NCI-H146 (cell line): ENCODE measurements at places on chromosomes 7 and 10.

DNA sequence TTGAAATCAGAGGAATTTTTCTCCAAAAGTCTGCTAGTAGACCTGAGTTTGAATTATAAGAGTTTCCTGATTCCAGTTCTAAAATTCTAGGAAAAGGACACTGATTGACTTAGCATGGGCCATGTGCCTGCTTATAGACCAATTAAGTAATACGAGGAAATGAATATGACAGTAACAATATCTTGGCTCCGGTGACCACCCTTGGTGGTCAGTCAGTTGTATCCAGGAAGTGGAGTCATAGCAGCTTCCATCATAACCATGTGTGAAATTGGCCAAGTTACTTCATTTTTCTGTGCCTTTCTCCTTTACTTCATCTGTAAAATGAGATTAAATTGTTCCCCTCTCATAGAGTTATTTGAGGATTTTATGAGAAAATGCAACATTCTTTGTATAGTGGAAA lies 66.9 kb downstream of the MTPAP start:
- DNase-seq = no peak

DNA sequence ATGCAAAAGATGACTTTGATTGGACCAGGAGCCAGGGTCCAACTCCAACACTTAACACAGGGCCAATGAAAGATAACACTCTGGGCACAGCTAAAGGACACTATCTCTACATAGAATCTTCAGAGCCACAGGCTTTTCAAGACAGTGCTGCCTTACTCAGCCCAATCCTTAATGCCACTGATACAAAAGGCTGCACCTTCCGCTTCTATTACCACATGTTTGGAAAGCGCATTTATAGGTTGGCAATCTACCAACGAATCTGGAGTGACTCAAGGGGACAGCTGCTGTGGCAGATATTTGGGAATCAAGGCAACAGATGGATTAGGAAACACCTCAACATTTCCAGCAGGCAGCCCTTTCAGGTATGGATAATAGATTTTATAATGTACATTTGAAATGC lies 160.7 kb downstream of the MALRD1 start:
- DNase-seq = no peak

DNA sequence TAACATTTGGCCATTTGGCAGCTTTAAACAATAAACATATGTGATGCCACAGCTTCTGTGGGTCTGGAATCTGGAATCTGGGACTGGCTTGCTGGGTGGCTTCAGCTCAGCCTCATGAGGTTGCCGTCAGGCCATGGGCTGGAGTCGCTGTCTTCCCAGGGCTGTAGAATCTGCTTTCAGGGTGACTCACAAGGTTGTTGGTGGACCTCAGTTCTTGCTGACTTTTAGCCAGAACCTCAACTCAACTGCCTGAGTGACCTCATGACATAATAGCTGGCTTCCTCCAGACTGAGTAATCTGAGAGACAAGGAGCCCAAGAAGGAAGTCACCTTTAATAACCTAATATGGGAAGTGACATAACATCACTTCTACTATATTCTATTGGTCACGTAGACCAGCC lies 44.6 kb upstream of the TSPAN13 start:
- DNase-seq = no peak

GRCh38 chr10:97782455-97783228 lies 10.8 kb upstream of the SFRP5 start:
- no peak for DNase-seq

GRCh38 chr7:157585113-157585861 lies 248.5 kb downstream of the DNAJB6 start:
- DNase-seq = no peak

- DNase-seq = no peak
Observed at GRCh38 chr10:112827951-112828350, 122.1 kb upstream of the TCF7L2 start.

- peak; percentile 54 for DNase-seq
Observed at GRCh38 chr10:62083412-62084267, 182.1 kb downstream of the ARID5B start.

DNA sequence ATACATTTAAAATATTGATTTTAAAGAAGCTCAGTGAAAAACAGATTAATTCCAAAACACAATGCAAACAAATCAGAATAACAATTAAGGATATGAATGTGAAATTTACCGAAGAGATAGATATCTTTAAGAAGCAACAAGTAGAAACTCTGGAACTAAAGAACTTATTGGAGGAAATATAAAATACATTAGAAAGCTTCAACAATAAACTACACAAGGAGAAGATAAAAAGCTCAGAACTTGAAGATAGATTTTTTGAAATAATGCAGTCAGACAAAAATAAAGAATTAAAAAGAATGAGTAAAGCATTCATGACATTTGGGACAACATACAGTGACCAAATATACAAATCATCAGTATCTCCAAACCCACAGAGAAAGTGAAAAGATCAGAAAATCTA lies 43.2 kb downstream of the HIBADH start:
- DNase-seq = no peak

GRCh38 chr10:45160271-45160670 lies 155.1 kb downstream of the OR13A1 start:
- no peak for DNase-seq

DNA sequence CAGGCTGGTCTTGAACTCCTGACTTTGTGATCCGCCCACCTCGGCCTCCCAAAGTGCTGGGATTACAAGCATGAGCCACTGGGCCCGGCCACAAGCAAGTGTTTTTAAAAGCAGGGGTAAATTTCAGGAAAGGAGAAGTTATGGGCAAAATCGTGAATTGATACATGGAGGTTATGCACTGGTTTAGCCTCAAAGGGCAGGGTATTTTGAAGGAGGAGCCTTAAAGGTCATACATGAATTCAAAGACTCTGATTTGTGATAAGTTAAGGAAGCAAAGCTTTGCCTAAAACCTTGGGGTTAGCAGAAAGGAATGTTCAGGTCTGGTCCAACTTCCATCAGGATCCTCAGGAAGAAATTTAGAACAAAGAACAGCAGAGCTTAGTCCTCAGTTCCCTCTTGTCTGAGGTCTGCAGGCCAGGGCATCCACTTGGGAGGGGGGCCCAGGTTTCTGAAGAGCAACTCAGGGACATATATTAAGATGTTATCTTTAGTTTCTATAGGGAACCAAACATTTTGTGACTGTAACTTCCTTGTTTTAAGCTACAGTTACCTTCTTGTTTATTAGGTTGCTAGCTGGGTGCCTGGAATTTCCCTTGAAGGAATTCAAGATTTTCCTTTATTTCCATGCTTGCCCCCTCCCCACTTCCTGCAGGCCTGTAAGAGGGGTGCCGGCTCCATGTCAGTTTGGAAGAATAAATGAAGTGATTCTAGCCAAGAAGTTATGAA lies 2.8 kb upstream of the REPIN1 start:
- no peak for DNase-seq
